Osteocyte (in vitro differentiated cells): ENCODE measurements at places on chromosomes 6 and 20. TPM values are rescaled to one million over a fixed set of nuclear protein-coding genes. Genes with fewer than 3 reads are reported as not detected.
A peak's percentile ranks its signal among the peaks of the same experiment; 100 is the strongest.

Gene SRSF3
- 209 and 216 TPM in 2 replicates for total RNA-seq

Gene NINL
- total RNA-seq: 20.4 and 20.8 TPM in 2 replicates

Gene KCNG1
- total RNA-seq: 6.3 and 6.9 TPM in 2 replicates

Gene ZBTB46
- total RNA-seq: 20.5 and 20.9 TPM in 2 replicates

Gene ANKRD6
- total RNA-seq: 5.5 and 7.1 TPM in 2 replicates

Gene SPTLC3
- total RNA-seq: 5.0 and 5.8 TPM in 2 replicates

Gene ZHX3
- total RNA-seq: 43.1 and 44.5 TPM in 2 replicates

Gene COL21A1
- 48.0 and 60.0 TPM in 2 replicates for total RNA-seq

DNA sequence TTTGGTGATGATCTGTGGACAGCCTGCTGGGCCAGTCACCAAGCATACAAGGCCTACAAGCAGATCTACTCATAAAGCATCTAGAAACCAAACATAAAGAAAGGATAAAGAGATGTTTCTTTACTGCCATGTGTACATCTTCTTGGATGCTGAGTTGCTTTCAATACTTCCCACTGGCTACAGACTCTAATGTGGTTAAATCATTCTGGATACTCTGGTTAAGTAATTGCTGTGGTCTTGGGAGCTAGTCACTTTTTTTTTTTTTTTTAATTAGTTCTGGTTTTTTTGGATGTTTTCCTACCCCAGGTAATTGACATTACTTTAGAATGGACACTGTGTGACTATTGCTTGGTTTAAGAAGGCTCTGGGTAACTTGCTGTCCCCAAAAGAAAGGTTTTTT, 215.4 kb upstream of the RUNX2 start:
- H3K36me3 ChIP-seq: no peaks in the 10 kb centered on the region
- no peak overlapping the region for H3K27ac ChIP-seq
- H3K27me3 ChIP-seq: no peaks in the 10 kb centered on the region
- H3K4me3 ChIP-seq: no peak overlapping the region

- H3K27me3 ChIP-seq: no peaks in the 10 kb centered on the region
- H3K36me3 ChIP-seq: no peaks in the 10 kb centered on the region
- H3K27ac ChIP-seq: no peak overlapping the region
- DNase-seq: no peak
- H3K4me3 ChIP-seq: no peak overlapping the region
Observed at GRCh38 chr6:106056060-106056745, 29.9 kb upstream of the PRDM1 start.

DNA sequence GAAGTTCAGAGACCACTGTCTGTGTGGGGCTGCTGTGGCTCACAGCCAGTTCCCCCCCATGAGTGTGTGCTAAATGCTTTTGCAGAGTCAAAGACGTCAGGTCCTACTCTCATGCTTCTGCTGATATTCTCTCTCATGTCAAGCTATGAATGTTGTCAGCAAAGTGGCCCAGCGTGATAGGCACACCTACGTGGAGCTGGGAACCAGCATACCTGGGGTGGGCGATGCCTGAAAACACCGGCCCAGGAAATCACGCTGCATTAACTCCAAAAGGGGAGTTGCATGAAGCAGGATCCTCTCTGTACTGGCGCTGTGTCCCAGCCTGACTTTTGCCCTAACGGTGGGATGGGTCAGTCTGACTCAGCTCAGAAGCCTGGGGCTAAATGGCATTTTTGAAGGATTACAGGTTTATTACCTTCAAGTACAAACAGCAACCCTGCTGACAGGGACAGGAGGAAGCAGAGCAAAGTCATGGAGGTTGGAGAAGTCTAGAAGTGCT, 9.0 kb upstream of the MRPS10 start:
- H3K27ac ChIP-seq: peak overlapping the region; percentile 33
- DNase-seq: no peak
- no peaks in the 10 kb centered on the region for H3K27me3 ChIP-seq
- H3K4me1 ChIP-seq: peaks cover 17% of the 10 kb centered on the region
- H3K36me3 ChIP-seq: peaks cover 10% of the 10 kb centered on the region

DNA sequence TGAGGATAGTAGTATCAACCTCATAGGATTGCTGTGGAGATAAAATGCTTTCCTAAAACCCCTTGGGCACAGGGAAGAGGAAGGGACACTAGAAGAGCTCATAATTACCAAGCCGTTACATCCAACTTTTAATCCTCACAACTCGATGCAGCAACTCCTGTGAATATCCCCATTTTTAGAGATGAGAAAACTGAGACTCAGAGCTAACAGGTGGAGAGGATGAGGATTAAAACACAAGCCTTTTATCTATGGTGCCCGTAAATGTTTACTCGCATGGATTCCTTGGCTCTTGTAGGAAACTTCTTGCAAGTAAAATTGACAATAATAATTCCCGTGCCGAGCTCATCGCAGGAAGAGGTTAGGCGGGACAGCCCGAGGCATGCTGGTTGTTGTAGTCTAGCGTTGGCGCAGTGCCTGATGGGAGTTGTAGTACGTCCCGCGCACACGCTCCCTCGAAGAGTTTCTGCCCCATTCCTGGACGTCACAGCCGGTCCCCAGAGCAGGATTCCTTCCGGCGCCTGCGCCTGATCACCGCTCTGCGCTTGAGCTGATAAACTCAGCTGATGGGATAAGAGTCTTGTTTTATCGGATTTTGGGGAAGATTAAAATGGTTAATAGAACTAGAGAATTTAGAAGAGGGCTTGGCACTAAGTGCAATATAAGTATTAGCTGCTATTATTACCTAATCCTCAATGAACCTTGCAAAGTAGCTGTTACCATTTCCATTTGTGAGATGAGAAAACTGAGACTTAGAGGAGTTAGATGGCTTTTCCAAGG, 2.8 kb upstream of the UBE2V1 start:
- no peaks in the 10 kb centered on the region for H3K27me3 ChIP-seq
- peak overlapping the region; percentile 81 for H3K4me3 ChIP-seq
- H3K4me1 ChIP-seq: peaks cover 46% of the 10 kb centered on the region
- H3K36me3 ChIP-seq: no peaks in the 10 kb centered on the region
- H3K27ac ChIP-seq: peak overlapping the region; percentile 90

- H3K36me3 ChIP-seq: no peaks in the 10 kb centered on the region
- no peak overlapping the region for H3K4me3 ChIP-seq
- H3K4me1 ChIP-seq: peaks cover 4% of the 10 kb centered on the region
- H3K27ac ChIP-seq: no peak overlapping the region
Observed at GRCh38 chr20:1840817-1841553, 54.2 kb upstream of the SIRPA start.

GRCh38 chr6:69343851-69344250, 453.0 kb downstream of the LMBRD1 start:
- no peak overlapping the region for H3K4me3 ChIP-seq
- no peaks in the 10 kb centered on the region for H3K4me1 ChIP-seq
- DNase-seq: no peak
- H3K27ac ChIP-seq: no peak overlapping the region
- H3K36me3 ChIP-seq: no peaks in the 10 kb centered on the region

GRCh38 chr6:111129013-111129412, 41.7 kb downstream of the SLC16A10 start:
- H3K27me3 ChIP-seq: peaks cover 50% of the 10 kb centered on the region
- no peaks in the 10 kb centered on the region for H3K36me3 ChIP-seq
- H3K4me1 ChIP-seq: no peaks in the 10 kb centered on the region
- H3K27ac ChIP-seq: no peak overlapping the region
- H3K4me3 ChIP-seq: no peak overlapping the region

GRCh38 chr6:105443941-105444340, 41.1 kb upstream of the PREP start:
- no peaks in the 10 kb centered on the region for H3K27me3 ChIP-seq
- no peak overlapping the region for H3K27ac ChIP-seq
- DNase-seq: no peak
- H3K36me3 ChIP-seq: no peaks in the 10 kb centered on the region
- no peak overlapping the region for H3K4me3 ChIP-seq

DNA sequence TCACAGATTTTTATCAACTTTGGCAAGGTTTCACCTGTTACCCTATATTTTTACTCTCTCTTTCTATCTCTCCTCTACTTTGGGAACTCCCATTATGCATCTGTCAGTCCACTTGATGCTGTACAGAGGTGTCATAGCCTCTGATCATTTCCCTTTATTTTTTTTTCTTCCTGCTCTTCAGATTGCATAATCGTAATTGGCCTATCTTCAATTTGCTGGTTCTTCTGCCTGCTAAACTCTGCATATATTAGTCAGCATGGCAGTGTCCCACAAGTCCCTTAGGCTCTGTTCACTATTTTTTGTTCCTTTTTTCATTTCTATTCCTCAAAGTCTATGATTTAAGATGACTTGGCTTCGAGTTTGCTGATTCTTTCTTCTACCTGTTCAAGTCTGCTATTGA, 44.7 kb upstream of the MICB start:
- peak; percentile 6 for DNase-seq
- H3K27me3 ChIP-seq: peaks cover 52% of the 10 kb centered on the region
- H3K27ac ChIP-seq: no peak overlapping the region
- no peak overlapping the region for H3K4me3 ChIP-seq
